PC-3 (cell line): ENCODE measurements at places on chromosomes 1 and 21. TPM values are rescaled to one million over a fixed set of nuclear protein-coding genes. Genes with fewer than 3 reads are reported as not detected.
A peak's percentile ranks its signal among the peaks of the same experiment; 100 is the strongest.

DNA sequence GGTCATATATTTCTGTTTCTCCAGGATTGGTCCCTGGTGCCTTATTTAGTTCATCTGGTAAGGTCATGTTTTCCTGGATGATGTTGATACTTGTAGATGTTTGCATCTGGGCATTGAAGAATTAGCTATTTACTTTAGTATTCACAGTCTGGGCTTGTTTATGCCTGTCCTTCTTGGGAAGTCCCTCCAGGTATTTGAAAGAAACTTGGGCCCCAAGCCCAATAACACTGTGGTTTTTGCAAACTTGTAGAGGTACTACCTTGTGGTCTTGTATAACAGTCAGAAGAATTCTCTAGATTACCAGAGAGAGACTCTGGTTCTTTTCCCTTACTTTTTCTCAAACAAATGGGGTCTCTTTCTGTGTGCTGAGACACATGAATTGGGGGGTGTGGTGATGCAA lies 251.4 kb upstream of the B3GALT2 start:
- no peak for DNase-seq

DNA sequence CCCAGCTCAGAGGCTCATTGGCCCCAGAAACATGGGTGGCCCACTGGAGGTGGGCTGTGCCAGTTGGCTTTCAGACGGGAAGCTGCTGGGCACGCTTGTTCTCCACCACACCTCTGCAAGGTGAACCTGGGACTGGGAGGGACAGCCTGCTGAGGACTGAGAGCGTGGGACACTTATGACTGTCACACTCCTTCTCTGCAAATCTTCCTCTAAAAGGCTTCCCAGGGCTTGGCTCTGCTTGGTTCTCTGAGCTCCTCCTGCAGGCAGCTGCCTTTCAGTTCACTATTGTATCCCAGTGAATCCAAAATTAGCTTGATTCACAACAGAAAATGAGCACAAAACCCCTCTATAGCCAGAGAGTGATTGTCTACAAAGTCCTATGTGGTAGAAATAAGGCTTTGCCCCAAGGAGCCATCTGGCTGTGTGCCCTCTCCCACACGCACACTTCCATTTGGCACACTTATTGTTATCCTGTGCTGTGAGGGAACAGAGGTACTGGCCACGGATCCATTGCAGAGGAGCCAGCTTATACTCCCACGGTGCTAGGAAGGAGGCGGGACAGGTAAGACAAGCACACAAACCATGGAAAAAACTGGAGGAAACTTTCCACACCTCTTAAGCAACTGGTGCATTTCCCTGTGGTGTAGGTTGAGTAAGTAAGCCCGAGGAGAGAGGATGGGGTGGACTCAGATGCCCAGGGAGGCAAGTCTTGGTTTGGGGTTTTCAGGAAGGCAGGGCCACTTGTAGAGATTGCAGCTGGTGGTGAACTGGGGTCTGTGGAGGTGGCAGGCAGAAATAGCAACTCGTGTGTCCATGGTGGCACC lies 18.9 kb upstream of the BTG2 start:
- no peak for DNase-seq

GRCh38 chr1:56617141-56617540 lies 28.0 kb upstream of the PRKAA2 start:
- peak; percentile 68 for DNase-seq

DNA sequence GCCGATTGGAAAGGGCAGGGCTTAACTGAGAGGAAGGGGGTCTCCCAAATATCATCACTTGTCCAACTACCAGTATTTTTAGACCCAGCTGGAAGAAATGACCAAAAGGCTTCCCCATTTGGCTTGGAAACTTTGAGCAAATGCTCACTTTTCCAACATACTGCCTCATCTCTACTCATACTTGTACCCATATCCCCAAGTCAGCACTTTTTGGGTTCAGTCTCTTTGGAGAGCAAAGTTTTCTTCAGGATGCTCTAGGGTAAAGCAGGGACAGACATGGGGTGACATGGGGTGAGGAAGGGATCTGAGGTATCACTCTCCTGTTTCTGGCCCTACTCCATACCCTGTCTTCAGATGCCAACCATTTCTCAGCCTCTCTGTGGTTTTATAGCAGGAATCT lies 27.2 kb downstream of the LRRN2 start:
- no peak for DNase-seq

GRCh38 chr1:201633297-201633696 lies 94.4 kb downstream of the NAV1 start:
- no peak for DNase-seq

- no peak for DNase-seq
Measured at GRCh38 chr1:240237305-240237721, 145.6 kb downstream of the FMN2 start.

DNA sequence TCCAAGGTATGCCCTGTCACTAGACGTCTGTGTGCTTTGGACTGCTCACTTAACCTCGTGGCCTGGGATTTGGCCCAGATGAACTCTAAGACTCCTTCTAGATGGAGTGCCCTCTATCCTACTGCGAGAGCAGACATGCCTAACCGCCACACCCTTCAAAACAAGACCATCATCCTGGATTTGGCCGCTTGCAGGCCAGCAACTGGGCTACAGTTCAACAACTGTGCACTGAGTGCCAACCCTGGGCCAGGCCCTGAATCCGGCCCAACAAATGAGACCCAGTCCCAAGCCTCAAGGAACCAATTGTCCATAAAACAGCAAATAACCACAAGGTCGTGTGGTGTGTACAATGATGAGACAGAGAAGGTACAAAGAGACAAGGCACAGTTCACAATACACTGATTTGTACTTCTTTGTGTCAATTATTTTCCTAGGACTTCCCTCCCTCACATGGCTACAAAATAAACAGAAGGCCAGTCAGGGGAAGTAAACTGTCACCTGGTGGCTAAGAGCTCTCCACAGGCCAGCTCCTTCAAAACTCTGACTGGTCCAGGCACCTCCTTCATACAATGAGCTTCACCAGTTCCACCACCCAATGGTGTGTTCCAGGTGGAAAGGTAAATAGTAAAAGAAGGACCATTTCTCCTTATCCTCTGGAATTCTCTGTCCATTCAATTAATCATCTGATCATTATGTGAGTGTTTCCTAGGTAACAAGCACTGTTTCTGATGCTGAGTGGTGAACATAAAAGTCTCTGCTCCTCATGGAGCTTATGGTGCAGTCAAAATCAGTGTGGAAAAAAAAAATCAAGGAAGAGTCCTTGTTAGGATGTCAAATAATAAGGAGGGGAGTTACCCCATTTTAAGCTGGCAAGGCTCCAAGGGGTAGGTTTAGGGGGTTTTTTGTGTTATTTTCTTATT lies 60.4 kb downstream of the CAPZB start:
- DNase-seq, result no peak

DNA sequence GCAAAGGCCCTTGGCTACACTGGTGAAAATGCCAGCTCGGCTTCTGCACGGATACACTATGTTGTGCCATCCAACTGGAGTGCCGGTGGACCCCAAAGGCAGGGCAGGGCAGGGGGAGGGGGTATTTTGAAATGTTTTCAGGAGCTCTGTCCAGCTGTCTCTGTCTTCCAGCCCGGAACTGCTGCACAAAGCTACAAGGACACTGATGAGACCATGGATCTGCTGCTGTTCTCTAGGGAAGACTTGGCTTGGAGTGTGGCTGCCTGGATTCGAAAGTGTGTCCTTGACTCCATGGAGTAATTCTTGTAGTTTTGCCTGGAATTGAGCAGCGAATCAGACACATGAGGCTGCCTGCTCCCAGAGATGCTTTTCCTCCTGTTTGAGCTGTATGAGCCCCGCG lies 42.4 kb downstream of the TTC39A start:
- no peak for DNase-seq

DNA sequence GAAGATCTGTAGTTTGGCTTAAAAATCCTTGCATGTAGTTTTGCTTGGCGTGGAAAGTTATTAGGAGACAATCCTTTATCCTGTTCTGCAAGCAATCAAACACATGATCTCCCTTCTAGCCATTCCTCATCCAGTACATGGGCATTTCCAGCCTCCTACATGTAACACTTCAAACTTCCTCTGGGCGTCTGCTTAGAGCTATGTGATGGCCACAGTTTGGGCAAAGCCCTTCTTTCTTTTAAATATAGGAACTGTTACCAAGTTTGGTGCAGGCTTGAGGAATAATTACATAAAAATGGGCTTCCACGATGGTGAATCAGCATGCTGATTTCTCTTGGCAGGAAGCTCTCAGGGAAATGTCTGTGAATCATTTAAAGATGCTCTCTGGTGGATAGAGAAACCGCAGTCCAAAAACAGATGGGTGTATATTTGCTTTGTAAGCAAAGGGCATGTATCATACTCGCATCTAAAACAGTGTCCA lies 176.9 kb upstream of the FMN2 start:
- peak; percentile 98 for DNase-seq

- DNase-seq, result no peak
Measured at GRCh38 chr21:25710550-25710949, 24.2 kb downstream of the ATP5PF start.

DNA sequence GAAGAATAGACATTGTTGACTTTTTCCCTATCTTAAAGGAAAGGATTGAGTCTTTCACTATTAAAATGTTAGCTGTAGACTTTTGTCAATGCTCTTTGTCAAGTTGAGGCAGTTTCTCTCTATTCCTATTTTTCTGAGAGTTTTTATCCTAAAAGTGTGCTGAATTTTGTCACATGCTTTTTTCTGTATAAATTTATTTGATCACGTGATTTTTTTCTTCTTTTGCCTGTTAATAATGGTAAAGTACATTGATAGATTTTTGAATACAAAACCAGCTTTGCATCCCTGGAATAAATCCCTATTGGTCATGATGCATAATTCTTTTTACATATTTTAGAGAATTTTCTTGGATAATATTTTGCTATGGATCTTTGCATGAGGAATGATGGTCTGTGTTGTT lies 60.1 kb downstream of the DNAH14 start:
- DNase-seq, result no peak

DNA sequence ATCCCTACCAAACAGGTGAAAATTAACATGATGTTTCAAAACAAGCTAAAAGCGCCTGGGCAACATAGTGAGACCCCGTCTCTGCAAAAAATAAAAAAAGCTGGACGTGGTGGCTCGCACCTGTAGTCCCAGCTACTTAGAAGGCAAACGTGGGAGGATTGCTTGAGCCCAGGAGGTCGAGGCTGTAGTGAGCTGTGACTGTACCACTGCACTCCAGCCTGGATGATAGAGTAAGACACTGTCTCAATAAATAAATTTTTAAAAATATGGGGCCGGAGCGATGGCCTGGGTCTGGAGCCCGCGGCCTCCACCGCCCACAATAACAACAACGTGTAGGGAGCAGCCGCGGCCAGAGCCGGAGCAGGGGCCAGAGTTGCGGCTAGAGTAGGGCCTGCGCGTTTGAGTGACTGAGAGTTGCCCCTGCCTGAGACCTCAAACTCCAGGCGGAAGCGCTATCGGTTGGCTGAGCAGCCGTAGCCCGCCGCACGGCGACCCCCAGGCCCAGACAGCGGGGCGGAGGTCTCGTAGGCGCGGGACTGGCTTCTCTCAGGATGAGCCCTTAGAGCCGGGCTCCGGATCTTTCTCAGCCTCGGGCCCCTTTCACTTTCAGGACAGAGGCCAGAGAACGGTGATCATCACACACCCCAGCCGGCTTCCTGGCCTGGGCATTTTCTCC lies 41.4 kb downstream of the ZMYM1 start:
- DNase-seq, result no peak

DNA sequence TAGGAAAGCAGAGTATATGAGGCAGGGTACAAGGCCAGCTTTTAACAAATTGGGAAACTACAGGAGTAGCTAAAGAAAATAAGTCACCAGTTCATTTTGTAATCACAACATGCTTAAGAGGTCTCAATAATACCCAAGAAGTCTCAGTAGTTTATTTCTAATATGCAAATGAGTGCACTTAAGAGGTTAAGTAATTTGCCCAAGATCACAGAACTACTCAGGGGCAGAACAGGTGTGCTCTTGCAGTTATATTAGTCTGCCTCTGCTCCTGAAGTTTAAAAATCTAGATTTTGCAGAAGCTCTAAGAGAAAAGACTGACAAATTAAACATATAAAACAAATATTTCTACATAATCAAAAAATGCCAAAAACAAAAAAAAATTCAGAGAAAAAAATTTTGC lies 6.9 kb downstream of the EPS15 start:
- no peak for DNase-seq

- DNase-seq, result peak; percentile 46
Measured at GRCh38 chr1:31373056-31373896, at the start of gene FABP3. FABP3 (minus strand) TSS chr1:31373076; CDS start chr1:31373014, 62 bp downstream.

DNA sequence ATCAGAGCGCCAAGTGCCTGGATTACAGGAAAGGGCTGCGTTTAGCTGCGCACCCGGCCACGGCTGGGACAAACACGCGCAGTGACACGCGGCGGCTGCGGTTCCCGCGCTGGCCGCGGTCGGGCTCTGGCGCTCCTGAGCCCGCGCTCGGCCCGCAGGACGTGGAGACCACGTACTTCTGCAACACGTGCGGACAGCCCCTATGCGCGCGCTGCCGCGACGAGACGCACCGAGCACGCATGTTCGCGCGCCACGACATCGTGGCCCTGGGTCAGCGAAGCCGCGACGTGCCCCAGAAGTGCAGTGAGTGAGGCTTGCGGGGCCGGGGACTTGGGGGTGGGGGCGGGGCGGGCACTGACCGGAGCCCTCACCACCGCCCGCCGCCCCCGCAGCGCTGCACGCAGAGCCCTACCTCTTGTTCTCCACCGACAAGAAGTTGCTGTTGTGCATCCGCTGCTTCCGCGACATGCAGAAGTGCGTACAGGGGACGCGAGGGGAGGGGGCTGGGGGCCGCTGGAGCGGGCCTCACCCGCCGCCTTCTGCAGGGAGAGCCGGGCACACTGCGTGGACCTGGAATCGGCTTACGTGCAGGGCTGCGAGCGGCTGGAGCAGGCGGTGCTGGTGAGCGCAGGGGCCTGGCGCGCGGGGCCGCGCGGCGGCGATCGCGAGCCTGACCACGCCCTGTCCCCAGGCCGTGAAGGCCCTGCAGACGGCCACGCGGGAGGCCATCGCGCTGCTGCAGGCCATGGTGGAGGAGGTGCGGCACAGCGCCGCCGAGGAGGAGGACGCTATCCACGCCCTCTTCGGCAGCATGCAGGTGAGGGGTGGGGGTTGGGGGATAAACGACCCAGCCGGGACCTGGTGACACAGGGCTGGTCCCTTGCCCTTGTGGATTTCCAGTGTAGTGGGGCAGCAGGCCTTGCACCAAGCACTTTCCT lies 3.1 kb downstream of the RNF207 start:
- DNase-seq, result no peak

Gene TDRD5
- not detected in 2 replicates for total RNA-seq

Gene MUTYH
- 21.4 and 22.8 TPM in 2 replicates for total RNA-seq

Gene CACNA1E
- not detected in 2 replicates for total RNA-seq

Gene EXO1
- total RNA-seq, result 41.3 and 53.6 TPM in 2 replicates

Gene SFN
- total RNA-seq, result 411 and 577 TPM in 2 replicates

Gene KLHDC9
- 3.2 and 3.3 TPM in 2 replicates for total RNA-seq

Gene TMEM52
- 22.6 and 29.1 TPM in 2 replicates for total RNA-seq
